ENCODE measurements at places on chromosomes 5 and 9.

GRCh38 chr5:61949054-61949678 lies 356.8 kb upstream of the KIF2A start:
- DNase-seq, result no peak

DNA sequence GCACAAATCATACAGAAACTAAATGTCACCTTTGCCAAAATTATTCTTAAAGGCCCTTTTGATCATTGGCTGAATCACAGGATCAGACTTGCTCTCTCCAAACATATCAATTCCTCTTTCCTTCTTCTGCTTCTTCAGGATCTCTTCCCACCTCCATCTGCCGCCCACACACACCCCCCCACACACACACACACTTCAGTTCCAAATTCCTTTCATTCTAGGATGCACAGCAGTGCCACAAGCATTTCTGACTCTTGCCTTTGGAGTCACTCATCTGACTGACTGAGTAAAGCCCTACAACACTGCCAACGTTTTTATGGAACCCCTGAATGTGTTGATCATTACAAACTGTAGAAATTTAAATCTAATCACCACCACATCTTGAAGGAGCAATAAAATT lies 22.9 kb downstream of the DNAH5 start:
- no peak for DNase-seq

GRCh38 chr9:125295657-125296056 lies 34.0 kb downstream of the GAPVD1 start:
- no peak for DNase-seq

- no peak for DNase-seq
These were observed at the start of gene PFN3 for GRCh38 chr5:177399997-177400868. PFN3 (minus strand) TSS chr5:177400661; CDS start chr5:177400576, 85 bp downstream.

DNA sequence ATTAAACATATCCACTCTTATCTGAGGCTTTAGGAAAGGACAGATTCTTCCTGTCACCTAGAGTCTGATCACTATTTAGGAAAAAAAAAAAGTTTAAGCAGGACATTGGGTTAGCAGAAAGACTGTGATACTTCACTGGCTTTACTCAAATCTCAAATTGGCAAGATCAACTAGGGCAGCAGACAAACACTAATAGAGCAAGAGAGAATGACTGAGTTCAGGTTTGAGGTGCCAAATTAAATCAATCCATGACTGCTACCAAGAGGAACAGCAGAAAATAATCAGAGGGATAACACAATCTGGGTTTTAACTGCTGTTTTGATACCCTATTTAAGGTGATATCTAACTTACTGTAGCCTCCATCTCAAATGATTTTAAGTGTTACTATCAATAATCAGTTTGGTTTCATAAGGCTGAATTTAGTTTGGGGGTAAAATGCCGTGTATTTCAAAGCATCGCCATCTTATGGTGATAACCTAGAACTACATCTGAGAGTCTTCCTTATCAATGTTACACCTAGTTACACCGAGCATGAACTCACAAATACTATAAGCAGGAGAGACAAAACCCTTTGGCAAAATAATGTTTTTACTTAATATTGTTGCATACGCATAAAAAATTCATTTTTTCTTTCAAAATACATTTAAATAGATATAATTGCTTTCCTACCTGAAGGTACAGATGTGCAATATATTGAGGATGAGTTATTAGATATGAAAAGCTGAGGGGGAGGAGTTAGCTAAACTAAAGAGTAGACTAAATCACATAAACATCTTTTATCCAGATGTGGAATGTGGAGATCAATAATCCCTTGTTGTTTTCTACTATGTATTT lies 286.4 kb upstream of the CDH12 start:
- DNase-seq, result peak; percentile 13

- no peak for DNase-seq
These were observed 81.1 kb downstream of the EGFLAM start for GRCh38 chr5:38339446-38339845.

- no peak for DNase-seq
These were observed 21.8 kb downstream of the STOM start for GRCh38 chr9:121348221-121348620.

DNA sequence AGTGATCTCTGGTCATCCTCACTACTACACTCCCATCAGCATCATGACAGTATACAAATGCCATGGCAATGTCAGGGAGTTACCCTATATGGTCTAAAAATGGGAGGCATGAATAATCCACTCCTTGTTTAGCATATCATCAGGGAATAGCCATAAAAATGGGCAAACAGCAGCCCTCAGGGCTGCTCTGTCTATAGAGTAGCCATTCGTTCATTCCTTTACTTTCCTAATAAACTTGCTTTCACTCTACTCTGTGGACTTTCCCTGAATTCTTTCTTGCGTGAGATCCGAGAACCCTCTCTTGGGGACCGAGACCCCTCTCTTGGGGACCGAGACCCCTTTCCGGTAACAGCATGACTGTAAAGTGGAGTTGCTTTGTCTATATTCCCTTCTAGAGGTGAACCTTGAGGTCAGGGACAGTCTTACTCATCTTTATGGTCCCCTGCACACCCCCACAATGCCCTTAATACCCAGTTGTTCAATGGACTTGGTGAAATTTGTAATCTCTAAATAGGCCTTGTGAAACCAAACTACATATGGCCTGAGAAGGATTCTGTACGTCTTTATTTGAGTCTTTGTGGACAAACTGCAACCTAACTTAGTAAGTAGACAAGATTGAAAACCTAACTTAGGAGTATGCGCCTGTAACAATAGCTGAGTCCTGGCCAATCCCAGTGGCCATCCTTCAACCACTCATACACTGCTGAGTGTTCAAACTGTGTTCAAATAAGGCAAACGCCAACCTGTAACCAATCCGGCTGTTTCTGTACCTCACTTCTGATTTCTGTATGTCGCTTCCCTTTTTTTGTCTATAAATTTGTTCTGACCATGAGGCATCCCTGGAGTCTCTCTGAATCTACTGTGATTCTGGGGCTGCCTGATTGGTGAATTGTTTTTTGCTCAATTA lies 32.3 kb upstream of the UBTD2 start:
- DNase-seq, result no peak

DNA sequence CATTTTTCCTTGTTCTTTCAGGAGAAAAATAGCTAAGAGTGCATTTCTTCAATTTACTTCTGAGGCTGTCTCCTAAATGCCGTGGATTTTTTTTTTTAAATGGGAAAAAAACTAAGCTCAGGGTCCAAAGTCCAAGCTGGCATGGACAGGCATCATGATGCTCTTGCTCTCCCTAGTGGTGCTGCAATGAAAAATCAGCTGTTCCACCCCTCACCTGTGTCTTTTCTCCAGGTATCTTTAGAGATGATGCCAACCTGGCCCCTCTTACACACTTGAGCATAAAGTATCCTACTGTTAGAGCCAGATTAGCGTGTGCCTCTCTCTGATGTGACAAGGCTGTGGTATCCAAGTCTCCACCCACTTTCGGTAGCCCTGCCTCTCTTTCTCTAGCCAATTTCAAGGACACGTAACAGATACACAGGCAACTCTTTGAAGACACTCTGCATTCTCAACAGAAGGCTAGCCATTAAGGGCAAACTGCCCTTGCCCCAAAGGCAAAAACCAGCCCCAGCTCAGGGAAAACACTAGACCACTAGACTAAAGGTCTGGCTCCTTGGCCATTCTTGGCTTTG lies 208.8 kb downstream of the SAXO1 start:
- no peak for DNase-seq

- no peak for DNase-seq
These were observed 137.3 kb upstream of the RANBP3L start for GRCh38 chr5:36438765-36439561.

GRCh38 chr5:169067751-169068173 lies 233.2 kb downstream of the SLIT3 start:
- no peak for DNase-seq

DNA sequence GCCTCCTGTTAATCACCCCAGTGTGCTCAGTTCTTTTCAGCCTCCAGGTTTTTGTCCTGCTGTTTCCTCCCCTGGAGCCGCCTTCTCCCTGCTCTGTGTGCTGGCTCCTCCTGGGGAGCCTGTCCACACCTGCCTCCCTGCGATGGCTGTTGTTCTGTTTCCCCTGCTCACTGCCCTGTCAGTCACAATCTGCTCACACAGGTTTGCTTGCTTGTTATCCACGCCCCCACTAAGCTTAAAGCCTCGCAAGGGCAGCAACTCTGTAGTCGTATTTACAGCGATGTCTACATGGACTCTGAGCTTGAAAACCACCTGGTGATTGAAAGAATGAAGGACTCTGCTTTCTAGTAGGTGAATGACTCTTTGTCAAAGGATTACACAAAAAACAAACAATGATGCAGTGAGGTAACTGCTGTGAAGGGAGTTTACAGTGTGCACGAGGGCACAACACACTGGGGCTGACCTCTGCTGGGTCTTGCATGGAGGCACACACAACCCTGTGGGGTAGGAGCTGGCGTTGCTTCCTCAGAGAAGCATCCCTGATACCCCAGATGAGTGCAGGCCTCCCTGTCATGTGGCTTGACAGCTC lies 39.6 kb upstream of the TEX48 start:
- no peak for DNase-seq

GRCh38 chr5:67205981-67206380 lies 9.4 kb upstream of the CD180 start:
- no peak for DNase-seq

- no peak for DNase-seq
These were observed 53.8 kb downstream of the ARRDC3 start for GRCh38 chr5:91329283-91329682.

DNA sequence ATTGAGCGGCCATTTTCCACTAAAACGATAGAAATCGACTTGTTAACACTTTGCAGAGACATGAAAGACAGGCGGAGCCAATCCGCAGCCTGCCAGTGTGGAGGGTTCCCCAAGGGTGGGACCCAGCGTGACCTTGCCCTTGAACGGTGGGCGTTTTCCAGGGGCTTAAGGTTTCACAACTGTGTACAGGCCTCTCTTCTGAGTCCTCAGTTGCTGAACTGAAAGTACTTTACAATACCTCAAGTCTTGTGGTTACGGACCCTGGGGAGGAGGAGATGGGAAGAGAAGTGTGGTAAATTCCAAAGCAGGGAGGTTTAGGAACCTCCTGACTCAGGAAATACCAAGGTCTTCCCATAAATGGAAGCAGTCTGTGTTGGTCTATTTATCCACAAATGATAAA lies 68.2 kb upstream of the CKMT2 start:
- peak; percentile 44 for DNase-seq

GRCh38 chr5:159936686-159937329 lies 20.5 kb downstream of the ADRA1B start:
- DNase-seq, result no peak

GRCh38 chr5:161167016-161167767 lies 315.2 kb upstream of the ATP10B start:
- DNase-seq, result no peak
